NCI-H2029 treated with DMSO at 0.1 percent for 48 hours (cell line): ENCODE measurements at places on chromosomes 6 and 20.
A peak's percentile ranks its signal among the peaks of the same experiment; 100 is the strongest.

DNA sequence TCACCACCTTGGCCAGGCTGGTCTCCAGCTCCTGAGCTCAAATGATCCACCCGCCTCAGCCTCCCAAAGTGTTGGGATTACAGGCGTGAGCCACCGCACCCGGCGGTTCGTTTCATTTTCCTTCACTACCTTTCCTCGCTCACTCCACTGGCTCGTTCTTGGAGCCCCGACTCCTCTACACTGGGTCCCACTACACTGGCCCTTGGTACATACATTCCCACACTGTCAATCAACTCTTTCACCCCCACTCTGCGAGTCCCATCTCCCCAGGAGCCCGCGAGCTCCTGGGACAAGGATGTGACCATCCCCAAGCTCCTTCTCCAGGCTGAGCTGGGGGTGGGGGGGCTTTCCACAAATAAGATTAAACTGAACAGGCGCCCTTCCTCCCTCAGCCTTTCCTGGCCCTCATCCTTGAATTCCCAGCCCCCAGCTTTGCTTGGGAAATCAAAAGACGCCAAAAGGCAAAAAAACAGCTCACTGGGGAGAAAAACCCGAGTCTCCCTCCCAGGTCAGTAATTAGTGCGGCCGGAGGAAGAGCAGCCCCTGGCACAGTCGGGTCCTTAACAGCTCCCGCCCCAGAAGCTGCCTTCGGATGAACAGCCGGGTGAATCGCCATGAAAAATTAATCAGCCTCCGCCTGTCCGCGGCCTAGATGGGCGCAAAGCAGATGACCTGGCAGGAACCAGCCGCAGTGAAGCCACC is 42.8 kb upstream of the LY86 start:
- DNase-seq, result no peak

GRCh38 chr6:24718449-24719124 is 367 bp downstream of the C6orf62 start:
- no peak for DNase-seq

DNA sequence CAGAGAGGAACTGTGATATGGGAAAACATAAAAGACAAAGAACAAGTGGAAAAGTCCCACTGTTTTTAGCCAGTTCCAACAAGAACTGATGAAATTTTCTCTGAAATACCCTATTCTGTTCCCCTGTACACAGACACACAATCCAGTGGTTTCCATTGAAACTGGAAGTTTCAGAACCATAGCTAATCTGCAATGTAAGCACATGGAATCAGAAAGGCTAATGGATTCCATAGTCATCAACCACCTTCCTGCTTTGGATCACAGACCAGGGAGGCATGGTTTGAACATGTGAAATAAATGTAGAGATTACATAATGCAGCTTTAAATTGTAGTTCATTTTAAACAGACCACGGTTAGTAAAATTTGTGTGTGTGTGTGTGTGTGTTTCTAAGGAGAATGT is 242.1 kb downstream of the GJA1 start:
- DNase-seq, result no peak

GRCh38 chr20:25491446-25492038 is 84.1 kb downstream of the GINS1 start:
- no peak for DNase-seq

DNA sequence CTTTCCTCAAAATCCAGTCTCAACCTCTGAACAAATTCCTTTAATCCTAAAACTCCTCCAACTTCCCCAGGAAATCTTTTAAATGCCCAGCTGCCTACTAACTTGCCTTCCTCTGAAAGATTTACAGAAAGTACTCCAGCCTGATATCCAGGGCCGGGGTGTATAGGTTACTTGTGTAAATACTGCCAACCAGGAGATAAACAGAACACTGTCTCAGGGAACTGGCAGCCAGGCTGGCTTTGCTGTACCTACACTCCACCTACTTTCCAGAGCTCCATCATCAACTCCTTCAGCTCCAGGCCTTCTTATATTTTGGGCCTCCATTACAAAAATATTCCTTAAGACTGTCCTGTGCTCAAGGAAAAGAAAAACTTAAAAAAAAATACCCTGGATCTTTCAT is 85.9 kb downstream of the CEP162 start:
- no peak for DNase-seq

DNA sequence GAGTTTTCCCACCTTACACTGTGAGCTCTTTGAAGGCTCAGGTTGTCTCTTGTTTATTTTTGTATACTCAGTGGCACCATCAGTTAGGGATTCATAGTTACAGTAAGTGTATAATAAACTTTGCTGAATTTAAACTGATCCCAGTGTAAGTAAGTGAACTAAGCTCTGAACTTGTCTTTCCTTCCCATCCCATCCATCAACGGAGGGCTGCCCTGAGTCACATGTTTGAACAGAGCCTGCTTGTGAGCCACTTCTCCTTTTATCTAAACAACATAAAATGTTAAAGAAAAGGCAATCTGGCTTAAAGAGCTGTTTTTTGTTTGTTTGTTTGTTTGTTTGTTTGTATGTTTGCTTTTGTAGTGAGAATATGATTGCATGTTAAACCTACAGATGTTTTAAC is 185.7 kb upstream of the MARCKS start:
- DNase-seq, result no peak

DNA sequence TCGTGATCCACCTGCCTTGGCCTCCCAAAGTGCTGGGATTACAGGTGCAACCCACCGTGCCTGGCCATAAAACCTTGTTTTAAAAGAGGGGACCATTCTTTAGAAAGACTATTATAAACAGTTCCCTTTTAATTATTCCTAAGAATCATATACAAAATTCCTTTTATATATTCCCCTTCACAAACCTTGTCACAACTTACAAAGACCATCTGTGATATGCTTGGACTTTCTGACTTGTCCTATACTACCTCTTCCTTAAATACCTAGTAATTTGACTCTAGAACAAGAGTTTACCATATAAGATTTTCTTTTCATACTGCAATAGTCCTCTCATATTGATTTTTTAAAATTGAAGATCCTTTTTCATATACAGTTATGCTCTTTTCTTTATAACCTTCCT is 135.8 kb upstream of the PRSS16 start:
- no peak for DNase-seq

DNA sequence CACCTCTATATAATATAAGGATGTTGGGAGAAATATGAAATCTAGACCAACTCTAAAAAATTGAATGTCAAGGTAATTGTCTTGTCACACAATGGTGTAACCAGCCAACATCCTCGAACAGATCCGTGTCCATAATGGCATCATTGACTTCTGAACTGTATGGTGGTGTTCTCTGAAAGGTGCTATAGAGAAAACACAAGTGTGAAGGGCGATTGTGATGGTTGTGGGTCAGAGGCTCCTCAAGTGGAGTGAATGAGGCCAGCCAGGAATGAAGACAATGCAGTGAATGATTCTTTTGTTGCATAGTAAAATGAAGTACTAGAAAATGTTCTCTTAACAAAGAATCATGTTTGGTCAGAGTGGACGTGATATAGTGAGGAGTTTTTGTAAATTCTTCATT is 58.3 kb downstream of the CARMIL1 start:
- peak; percentile 63 for DNase-seq
